Foreskin fibroblast (primary cell): ENCODE measurements at places on chromosomes 12 and 14.

GRCh38 chr12:29655861-29656260 is 127.9 kb downstream of the TMTC1 start:
- no peak for DNase-seq

GRCh38 chr12:20561871-20562270 is 133.3 kb upstream of the SLCO1C1 start:
- DNase-seq = peak; percentile 9

- DNase-seq = no peak
Observed at GRCh38 chr12:96585977-96586376, 96.6 kb downstream of the CFAP54 start.

DNA sequence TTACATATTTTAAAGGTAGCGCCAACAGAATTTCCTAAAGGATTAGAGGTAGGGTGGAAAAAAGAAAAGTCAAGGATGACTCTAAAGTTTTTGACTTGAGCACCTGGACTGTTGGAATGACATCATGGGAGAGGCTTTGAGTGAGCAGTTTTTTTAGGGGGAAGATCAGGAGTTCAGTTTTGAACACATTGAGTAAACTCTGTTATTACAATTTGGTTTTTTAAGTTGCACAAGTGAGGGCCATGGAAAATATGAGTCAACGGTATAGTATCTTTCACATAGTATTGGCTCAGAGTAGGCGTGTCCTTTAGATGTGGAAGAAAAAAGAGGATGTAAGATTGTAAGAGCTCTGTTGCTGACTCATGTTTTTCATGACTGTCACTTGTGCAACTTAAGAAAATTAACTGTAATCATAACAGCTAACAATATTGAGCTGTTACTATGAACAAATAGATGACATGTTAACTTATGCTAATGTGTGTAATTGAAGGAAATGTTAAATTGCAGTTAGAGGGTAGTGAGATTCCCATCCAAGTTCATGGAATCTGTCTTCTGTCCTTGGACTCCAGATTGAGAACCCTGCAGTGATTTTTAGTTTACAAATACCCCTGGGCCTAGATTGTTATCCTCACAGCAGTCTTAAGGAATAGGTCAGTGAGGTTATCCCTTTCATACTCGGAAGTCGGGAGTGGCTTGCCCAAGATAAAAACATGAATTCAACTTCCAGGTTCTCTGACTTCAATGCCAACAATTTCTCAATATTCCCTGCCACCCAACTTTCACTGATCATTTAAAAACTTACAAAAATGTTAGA is 48.2 kb upstream of the ATP2B1 start:
- peak; percentile 94 for DNase-seq

DNA sequence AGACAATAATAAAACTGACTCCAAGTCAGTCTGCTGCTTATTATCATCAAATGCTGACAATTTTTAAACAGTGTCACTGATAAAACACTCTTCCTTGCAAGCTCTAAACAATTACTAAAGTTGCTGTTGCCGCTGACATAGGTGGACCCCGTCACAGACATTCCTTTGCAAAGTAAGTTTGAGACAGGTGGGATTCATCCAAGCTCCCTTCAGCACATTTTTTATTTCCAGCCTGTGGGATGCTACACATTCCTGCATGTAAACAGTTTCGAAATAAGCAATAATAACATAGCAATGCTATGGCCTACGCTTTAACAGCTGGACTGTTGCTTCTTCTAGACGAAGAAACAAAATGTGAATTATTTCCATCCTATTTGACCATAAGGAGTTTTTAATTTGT is 85.4 kb upstream of the HIF1A start:
- DNase-seq = peak; percentile 38

- DNase-seq = peak; percentile 25
Observed at GRCh38 chr14:86815341-86815740, 1177.6 kb downstream of the GALC start.

DNA sequence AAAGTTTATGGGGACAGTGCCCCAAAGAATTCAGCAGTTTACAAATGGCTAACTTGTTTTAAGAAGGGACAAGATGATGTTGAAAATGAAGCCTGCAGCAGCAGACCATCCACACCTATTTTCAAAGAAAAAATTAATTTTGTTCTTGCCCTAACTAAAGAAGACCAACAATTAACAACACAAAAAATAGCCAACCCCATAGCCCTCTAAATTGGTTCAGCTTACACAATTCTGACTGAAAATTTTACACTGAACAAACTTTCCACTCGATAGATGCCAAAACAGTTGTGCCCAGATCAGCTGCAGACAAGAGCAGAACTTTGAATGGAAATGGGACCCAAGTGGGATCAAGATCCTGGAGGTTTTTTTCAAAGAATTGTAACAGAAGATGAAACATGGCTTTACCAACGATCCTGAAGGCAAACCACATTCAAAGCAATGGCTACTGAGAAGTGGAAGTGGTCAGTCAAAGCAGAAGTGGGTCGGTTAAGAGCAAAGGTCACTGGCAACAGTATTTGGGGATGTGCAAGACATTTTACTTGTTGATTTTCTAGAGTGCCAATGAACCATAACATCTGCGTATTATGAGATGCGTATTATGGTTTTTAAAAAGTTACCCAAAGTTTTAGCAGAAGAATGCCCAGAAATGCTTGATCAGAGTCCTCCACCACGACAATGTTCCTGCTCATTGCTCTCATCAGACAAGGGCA is 30.0 kb downstream of the SLC39A9 start:
- no peak for DNase-seq

GRCh38 chr12:1519642-1520041 is 74.7 kb downstream of the FBXL14 start:
- peak; percentile 38 for DNase-seq

DNA sequence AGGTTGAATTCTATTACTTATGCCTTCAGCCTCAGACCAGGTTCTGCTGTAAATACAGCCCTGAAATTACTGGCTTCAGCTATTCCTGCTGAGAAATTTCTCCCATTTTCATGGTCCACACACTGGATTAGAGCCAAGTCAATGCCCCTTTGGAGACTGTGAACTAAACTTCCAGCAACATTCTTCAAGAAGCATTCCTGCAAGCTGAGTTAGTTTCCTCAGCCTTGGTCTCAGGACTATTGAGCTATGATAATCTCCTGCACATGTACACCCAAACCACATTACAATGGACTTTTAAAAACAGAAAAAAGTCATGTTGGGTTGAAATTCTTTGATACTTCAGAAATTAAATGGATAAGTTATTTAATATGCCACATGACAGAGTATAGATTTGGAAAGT is 58.0 kb upstream of the AVPR1A start:
- no peak for DNase-seq

DNA sequence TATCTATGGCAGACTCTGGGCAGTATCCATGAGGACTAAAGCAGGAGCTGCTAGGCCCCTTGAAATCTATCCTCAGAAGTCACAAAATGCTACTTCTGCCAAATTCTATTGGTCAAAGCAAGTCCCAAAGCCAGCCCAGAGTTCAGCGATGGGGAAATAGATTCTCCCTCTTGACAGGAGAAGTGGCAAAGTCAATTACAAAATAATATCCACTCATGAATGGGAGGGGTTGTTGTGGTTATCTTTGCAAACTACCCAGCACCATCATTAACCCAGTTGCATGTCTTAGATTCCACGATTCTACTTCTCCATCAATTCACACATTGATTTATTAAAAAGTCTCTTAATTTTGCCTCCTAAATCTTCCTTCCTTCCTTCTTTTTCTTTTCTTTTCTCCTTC is 30.7 kb upstream of the STXBP6 start:
- DNase-seq = no peak
